NCI-H524 treated with DMSO at 0.1 percent for 48 hours (cell line): ENCODE measurements at places on chromosomes 1 and 21.

DNA sequence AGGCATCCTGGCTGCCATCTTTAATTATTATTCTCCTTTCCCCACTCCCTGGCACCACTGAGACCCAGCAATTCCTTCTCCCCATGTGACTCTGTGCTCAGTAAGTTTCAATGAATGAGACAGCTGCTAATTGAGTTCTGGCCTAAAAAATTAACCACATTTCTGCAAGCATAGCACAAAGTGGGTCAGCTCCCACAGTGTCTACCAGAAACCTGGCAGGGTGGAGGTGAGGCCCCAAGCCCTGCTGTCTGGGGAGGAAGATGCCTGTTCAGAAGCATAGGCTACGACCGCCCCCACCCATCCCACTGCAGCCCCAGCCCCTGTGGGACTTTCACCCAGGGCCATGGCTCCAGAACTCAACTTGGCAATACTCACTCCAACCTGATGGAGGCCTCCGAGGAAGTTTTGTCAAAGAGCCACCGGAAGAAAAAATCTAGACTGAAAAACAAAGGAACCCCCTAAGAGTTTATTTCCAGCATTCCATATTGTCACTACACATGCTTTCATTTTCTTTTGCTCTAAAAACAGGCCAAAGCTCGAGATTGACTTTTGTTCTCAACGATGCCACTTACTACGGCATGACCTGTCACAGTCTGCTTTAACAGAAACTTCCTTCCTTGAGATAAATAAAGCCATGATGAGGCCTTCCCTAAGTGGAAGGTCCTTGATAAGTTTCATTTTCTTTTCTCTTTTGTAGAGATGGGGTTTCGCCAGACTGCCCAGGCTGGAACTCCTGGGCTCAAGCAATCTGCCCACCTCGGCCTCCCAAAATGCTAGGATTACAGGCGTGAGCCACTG, 26.5 kb downstream of the TMEM63A start:
- DNase-seq: no peak

- no peak for DNase-seq
Observed at GRCh38 chr1:197958438-197959305, 41.5 kb downstream of the LHX9 start.

DNA sequence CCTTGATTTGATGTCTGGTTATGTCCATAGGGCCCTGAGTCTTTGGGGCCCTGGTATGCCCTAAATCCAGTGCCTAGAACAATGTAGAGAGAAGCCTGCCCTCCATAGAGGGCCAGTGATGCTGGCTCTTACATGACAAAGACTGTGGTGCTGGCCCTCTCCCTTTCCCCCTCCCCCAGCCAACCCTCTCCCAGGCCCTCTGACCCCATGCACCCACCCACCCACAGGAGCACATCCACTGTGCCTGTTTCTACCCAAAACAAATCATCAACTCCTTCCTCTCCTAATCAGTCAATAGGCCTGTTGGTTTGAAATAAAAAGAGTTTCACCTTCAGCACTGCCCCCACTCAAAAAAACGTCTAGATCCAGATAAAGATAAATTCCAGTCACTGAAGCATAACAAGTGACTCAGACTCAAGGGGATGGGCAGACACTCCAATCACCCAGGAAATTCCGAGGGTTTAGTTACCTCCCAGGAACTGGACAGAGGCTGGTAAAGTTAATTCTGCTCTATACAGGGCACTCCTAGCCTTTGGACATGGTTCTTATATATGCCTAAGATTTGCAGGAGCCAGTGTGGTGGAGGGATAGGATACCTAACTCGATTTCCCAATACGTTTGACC, 144.8 kb upstream of the VANGL1 start:
- DNase-seq: no peak

- DNase-seq: no peak
Observed at GRCh38 chr1:217718873-217719272, 87.7 kb downstream of the SPATA17 start.

DNA sequence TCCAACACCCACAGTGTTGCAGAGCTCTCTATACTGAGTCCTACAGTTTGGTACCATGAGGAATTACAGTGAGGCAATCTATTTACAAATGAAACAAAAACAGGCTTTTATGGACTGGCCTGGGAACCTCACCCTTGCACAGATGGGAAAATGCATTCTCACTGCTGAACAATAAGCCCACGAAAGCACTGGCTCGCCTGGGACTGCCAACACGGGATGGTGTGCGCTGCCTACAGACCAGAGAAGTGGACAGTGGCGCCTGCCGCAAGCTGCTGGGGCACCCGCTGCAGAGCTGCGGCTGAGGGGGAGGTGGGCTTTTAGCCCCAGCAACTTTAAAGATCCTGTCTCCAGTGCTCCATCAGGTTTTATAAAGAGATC, 28.5 kb upstream of the ABCG1 start:
- no peak for DNase-seq

DNA sequence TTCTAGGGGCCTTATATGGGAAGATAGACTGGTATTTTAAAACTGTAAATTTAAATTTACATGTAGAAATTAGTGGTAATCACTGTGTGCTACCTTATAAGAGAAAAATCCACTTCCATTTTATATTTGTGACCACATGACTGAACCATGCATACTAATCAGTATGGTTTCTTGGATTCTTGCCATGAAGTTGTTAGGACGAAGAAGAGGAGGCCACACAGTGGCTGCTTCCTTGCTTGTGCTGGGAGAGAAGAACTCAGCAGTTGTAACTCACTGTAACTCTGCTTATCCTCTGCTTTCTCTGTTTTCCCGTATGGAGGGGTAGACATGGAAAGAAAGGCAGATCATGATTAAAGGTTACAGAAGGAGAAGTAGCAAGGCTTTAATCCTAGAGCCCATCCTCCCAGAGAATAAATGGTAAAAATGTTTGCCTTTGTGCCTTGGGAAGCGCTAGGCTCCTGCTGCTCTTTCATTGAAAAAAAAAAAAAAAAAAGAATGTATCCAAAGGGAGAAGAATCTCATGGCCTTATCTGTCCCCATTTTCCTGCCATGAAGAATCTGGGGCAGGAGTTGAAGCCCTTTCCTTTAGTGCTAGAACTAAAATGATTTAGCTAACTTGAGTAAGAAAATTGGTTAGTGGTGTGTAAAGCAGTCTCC, 32.4 kb downstream of the KCTD3 start:
- DNase-seq: no peak

DNA sequence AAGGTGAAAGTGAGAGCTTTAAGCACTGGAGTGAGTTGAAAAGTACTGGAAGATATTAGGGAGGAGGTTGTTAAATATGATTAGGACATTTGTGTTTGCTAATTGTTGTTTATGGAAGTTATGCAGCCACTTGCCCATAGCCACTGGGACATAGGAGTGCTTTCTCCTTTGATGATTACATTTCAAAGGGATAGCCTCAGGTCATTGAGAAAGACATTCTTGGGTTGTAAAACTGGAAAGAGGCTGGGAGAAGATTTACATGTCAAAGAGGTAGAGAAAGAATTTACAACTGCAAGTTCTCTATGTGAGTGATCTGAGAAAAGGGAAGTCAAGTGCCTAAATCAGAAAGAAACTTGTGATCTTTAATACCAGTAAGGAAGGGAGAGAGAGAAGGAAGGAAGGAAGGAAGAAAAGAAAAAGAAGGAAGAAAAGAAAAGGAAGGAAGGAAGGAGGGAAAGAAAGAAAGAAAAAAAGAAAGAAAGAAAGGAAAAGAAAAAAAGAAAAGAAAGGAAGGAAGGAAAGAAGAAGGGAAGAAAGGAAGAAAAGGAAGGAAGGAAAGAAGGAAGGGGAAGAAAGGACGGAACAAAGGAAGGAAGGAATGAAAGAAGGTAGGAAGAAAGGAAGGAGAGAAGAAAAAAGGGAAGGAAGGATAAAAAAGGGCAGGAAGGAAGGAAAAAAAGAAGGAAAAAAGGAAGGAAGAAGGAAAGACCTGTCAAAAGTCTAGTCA, 284.6 kb upstream of the DPYD start:
- DNase-seq: no peak
